Upper lobe of right lung (tissue), 1 donor: ENCODE measurements at places on chromosomes 11 and 22. TPM values are rescaled to one million over a fixed set of nuclear protein-coding genes. Genes with fewer than 3 reads are reported as not detected.

GRCh38 chr22:49328630-49329405 is 498.9 kb downstream of the BRD1 start:
- H3K4me1 ChIP-seq: no peaks in the 10 kb centered on the region
- no peak overlapping the region for H3K4me3 ChIP-seq
- H3K27ac ChIP-seq: no peak overlapping the region
- no peaks in the 10 kb centered on the region for H3K27me3 ChIP-seq
- DNase-seq: peak; percentile 36
- no peaks in the 10 kb centered on the region for H3K36me3 ChIP-seq

- no peaks in the 10 kb centered on the region for H3K27me3 ChIP-seq
- DNase-seq: no peak
- peaks cover 15% of the 10 kb centered on the region for H3K36me3 ChIP-seq
- H3K4me3 ChIP-seq: no peak overlapping the region
Observed at GRCh38 chr11:12942157-12942556, 67.0 kb upstream of the RASSF10 start.

DNA sequence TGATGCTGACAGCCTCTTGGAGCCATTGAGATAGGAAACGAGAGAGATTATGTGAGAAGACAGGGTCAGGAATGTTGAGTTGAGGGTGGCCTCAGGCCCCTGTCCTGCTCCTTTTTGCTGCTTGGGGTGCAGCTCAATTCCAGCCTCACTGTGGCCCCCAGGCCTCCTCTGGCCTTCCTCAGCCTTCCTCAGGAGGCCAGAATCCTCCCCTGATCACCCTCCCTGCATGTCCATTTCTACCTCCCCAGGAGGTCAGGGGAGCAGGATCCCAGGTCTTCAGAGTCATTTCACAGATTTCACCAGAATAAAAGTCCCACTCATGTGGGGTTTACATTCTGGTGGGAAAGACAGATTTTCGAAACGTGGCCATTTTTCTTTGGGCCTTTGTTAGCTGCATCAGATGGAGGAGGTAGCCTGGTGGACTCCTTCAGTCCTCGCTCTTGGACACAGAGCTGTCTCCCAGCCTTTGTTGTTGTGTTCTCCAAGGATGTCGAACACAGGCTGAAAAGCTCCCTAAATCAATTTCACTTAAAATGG is 2.2 kb upstream of the KCNQ1OT1 start:
- H3K27me3 ChIP-seq: no peaks in the 10 kb centered on the region
- H3K4me1 ChIP-seq: no peaks in the 10 kb centered on the region
- no peak overlapping the region for H3K4me3 ChIP-seq
- no peaks in the 10 kb centered on the region for H3K36me3 ChIP-seq
- no peak overlapping the region for H3K27ac ChIP-seq

- no peak overlapping the region for H3K4me3 ChIP-seq
- DNase-seq: no peak
- no peak overlapping the region for H3K27ac ChIP-seq
- no peaks in the 10 kb centered on the region for H3K4me1 ChIP-seq
Observed at GRCh38 chr11:111176603-111177002, 68.9 kb upstream of the POU2AF2 start.

DNA sequence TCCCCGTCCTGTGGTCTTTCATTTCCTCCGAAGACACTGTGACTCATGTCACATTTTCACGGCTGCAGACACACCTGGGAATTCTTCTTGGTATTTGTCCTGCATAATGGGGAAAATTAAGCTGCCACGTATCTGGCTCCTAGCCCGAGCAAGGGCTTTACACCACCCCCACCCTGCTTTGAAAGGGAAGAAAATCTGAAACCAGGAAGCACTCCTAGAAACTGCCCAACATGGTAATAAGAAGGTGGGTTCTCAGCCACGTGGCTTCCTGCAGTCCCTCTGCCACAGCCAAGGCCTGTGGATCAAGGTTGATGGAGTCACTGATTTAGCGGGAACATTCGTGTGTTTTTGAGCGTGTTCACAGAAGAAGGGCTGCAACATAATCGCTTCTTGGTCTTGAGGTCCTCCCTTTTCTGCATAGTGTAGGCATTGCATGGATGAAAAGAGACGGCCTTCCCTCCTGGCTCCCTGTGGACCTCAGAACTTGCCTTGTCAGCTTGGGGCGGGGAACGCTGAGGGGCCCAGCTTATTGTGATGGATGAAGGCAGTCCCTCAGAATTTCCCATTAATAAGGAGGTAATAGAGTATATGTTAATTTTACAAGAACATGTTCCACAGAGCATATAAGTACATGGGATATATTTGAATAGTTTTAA is 292.0 kb downstream of the NTM start:
- H3K4me3 ChIP-seq: no peak overlapping the region
- H3K36me3 ChIP-seq: no peaks in the 10 kb centered on the region
- no peak for DNase-seq
- H3K27ac ChIP-seq: no peak overlapping the region
- H3K27me3 ChIP-seq: peaks cover 6% of the 10 kb centered on the region

DNA sequence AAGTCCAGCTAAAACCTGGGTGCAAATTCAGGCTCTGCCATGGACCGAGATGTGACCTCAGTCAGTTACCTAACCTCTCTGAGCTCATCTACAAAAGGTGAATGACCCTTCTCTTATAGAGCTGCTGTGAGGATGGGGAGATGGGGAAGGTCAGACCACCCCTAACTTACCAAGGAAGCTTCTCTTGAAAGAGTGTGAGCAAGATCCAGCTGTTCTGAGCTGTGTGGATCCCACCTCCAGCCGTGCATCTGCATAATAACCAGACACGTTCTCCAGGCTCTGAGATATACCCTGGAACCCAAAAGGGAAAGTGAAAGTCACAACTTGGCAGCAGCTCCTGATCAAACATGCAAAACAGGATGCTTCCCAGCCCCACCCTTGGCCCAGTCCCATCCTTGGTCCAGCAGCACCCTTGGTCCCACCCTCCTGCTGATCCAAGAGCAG is at the start of gene APOL3:
TSS of gene APOL3 (minus strand) at position 257 of the 444 bp plus-strand sequence. CDS start 11,700 bp downstream, outside the sequence.
- H3K4me3 ChIP-seq: peak within 1 kb of the TSS; percentile 59
- peak; percentile 78 for DNase-seq
- peaks cover 66% of the 10 kb centered on the region for H3K4me1 ChIP-seq
- H3K27ac ChIP-seq: peak within 1 kb of the TSS; percentile 91
- no peaks in the 10 kb centered on the region for H3K36me3 ChIP-seq
- no peaks in the 10 kb centered on the region for H3K27me3 ChIP-seq

GRCh38 chr11:76380159-76380976 is 564 bp downstream of the THAP12 start:
- peak overlapping the region; percentile 84 for H3K27ac ChIP-seq
- H3K4me3 ChIP-seq: peak overlapping the region; percentile 92
- no peaks in the 10 kb centered on the region for H3K27me3 ChIP-seq
- peaks cover 35% of the 10 kb centered on the region for H3K4me1 ChIP-seq
- peak; percentile 78 for DNase-seq
- no peaks in the 10 kb centered on the region for H3K36me3 ChIP-seq

DNA sequence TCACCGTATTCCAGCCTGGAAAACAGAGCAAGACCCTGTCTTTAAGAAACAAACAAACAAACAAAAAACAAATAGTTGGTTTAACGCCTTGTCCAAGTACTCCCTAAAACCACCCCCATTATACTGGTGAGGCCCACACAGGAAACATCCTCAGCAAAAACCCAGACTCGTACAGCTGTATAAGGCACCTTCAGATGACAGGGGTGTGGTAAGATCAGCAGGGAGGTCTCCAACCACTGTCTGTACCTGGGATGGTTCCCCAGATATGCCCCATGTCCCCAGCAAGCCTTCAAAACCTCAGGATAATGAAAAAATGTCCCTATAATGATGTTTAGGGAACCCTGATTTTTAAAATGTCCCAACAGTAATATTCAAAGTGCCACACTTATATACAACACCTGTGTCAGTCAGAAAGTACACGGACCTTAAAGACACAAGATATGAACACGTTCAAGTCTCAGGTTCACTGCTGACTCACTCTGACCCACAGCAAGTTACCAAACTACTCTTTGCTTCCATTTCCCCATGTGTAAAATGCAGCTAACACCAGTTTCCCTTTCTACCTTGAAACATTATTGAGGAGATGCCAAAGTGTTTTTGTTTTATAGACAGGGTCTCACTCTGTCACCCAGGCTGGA is 9.3 kb downstream of the SF3A1 start:
- no peak overlapping the region for H3K4me3 ChIP-seq
- H3K36me3 ChIP-seq: peaks cover 100% of the 10 kb centered on the region
- H3K27ac ChIP-seq: no peak overlapping the region
- no peak for DNase-seq

The PTPN5 gene
- 0.81 TPM for total RNA-seq

GRCh38 chr11:6745465-6746015 is 26.2 kb downstream of the OR2AG2 start:
- H3K27me3 ChIP-seq: no peaks in the 10 kb centered on the region
- H3K4me1 ChIP-seq: peaks cover 12% of the 10 kb centered on the region
- peak overlapping the region; percentile 80 for H3K27ac ChIP-seq

DNA sequence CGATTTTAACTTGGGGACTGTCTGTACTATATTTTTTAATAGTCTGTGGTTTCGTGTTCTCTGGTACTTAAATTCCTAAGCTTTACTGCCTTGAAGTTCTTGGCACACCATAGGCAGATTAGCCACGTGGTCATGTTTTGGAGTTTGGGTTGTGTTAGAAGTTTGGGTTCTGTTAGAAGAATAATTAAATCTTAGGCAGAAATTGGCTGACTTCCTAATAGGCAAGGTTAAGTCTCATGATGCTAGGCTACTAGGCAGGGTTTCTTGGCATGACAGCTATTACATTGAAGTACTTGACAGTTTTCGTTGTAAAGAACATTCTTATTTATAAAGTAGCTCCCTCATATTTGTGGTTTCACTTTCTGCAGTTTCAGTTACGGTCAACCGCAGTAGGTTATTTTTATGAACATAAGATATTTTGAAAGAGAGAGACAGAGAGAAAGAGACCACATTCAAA is 30.0 kb upstream of the MMP7 start:
- H3K27me3 ChIP-seq: no peaks in the 10 kb centered on the region
- H3K4me3 ChIP-seq: peak overlapping the region; percentile 31
- H3K36me3 ChIP-seq: no peaks in the 10 kb centered on the region
- DNase-seq: no peak
- peaks cover 16% of the 10 kb centered on the region for H3K4me1 ChIP-seq

GRCh38 chr22:22020425-22020852 is 37.9 kb upstream of the TOP3B start:
- H3K36me3 ChIP-seq: no peaks in the 10 kb centered on the region
- no peaks in the 10 kb centered on the region for H3K4me1 ChIP-seq
- DNase-seq: no peak
- H3K4me3 ChIP-seq: no peak overlapping the region
- no peaks in the 10 kb centered on the region for H3K27me3 ChIP-seq
- no peak overlapping the region for H3K27ac ChIP-seq

DNA sequence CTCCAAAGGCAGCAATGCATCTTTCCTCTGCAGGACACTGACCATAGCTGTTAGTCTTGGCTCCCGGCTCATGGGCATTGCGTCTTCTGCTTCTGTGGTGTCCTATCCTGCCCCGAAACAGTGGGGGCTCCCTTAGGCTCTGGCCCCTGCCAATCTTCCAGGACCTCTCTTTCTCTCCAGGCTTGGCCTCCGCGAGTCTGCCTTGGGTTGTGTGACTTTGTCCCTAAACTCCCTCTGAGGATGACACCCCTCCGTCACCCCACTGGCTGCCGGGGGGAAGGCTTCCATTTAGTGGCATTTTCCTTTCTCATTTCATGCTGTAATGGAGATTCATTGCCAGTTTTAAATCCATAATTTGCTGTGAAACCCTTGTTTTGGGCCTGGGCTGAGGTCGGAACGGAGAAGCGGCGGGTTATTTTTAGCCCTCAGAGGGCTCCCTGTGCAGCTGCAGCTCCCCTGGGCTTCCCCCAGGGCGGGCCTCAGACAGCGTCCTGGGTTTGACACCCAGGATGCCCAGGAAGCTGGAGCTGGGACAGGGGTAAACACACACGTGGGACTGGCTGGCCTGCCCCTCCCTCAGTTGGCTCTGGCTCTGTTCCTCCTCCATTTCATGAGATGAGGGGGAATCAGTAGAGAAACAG is 156.1 kb downstream of the ST3GAL4 start:
- H3K27me3 ChIP-seq: no peaks in the 10 kb centered on the region
- peak; percentile 46 for DNase-seq
- H3K36me3 ChIP-seq: no peaks in the 10 kb centered on the region
- H3K4me1 ChIP-seq: no peaks in the 10 kb centered on the region
- no peak overlapping the region for H3K4me3 ChIP-seq
- no peak overlapping the region for H3K27ac ChIP-seq

DNA sequence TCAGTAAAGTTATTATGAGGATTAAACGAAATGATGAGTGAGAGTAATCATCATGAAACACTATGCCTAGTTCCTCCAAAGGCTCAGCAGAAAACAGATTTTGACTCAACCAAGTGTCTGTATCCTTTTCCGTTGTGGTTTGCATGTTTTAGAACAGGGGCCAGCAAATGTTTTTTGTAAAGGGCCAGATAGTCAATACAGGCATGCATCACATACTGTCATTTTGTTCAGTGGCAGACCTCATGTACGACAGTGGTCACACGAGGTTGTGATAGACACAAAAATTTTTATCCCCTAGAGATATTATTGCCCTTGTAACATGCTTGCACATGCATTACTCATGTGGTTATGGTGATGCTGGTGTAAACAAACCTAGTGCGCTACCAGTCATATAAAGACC is 81.9 kb upstream of the SLC25A18 start:
- no peaks in the 10 kb centered on the region for H3K36me3 ChIP-seq
- H3K27me3 ChIP-seq: no peaks in the 10 kb centered on the region
- no peak overlapping the region for H3K27ac ChIP-seq

DNA sequence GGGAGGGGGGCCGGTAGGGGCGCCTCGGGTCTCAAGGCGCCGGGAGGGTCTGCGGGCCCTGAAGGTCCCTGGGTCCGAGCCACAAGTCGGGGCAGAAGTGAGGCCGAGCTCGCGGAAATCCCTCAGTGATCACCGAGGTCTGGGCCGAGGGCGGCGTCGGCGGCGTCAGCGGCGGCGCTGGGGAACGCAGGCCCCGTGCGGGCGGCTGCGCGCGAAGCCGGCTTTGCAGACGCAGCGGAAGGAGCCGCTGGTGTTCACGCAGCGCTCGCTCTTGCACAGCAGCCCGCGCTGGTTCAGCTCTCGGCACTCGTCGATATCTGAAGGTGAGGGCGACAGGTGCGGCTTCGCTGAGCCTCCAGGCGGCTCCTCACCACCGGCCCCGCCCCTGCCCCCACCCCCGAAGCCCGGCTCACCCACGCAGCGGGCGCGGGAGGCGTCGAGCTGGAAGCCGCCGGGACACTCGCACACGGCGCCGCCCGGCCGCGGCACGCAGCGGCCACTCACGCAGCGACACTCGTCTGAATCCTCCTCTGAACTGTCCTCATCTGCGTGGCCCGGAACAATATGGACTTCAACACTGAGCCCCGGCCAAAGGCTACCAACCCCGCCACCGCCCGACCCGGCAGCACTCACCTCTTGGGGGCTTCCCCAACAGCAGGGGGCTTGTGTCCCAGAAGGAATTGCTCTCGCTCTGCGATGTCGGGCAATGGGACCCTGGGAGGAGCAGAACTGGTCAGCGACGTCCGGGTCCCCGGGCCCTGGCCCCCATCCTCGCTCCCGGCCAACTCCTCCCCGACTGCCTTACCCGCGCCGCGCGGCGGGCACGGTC is 14.2 kb downstream of the SCYL1 start:
- H3K4me1 ChIP-seq: peaks cover 24% of the 10 kb centered on the region
- DNase-seq: no peak
- H3K27ac ChIP-seq: peak overlapping the region; percentile 90
- no peaks in the 10 kb centered on the region for H3K27me3 ChIP-seq
